ENCODE measurements at places on chromosomes 13 and 19.

- no peak for DNase-seq
Measured at GRCh38 chr13:106401081-106401480, 134.4 kb downstream of the EFNB2 start.

GRCh38 chr19:4909897-4910593, 744 bp downstream of the UHRF1 start:
- DNase-seq = peak; percentile 65

DNA sequence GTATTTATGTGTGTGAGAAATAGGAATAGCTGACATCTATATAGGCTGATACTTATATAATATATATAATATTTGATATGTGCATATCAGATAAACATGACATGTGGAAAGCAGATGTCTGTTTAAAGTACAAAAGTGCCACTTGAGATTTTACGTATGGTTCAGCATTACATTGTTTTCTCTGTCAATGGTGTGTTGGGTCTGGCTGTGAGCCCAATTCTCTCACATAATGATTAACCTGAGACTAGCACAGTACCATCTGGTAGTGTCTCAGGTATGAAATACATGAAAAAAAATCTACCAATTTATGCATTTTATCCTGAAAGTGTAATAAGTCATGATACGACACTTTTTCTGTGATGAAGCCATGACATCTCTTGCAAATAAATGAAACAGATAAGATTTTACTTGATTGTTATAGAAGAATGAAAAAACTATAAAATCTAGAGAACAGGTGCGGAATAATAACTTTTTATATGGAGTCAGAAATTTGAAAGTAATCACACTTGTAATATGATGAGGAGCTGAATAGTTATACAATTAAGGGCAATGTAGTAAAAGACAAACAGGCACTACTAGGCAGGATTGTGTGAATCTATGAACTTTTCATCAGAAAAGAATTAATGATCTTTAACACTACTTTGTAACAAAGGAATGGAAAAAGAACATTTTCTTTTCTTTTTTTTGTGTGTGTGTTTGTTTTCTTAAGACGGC, 1405.0 kb downstream of the OLFM4 start:
- no peak for DNase-seq

DNA sequence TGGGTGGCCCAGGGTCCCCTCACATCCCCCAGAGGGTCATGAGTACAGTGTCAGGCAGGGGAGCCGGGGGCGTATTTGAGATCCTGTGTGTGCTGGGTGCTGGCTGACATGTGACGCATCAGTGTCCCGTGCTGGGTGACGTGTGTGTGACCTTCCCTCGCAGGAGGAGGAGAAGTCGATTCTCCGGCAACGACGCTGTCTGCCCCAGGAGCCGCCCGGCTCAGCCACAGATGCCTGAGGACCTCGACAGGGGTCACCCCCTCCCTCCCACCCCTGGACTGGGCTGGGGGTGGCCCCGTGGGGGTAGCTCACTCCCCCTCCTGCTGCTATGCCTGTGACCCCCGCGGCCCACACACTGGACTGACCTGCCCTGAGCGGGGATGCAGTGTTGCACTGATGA, 25.8 kb downstream of the PNPLA6 start:
- no peak for DNase-seq

GRCh38 chr13:75416327-75417011, 65.5 kb downstream of the TBC1D4 start:
- no peak for DNase-seq

DNA sequence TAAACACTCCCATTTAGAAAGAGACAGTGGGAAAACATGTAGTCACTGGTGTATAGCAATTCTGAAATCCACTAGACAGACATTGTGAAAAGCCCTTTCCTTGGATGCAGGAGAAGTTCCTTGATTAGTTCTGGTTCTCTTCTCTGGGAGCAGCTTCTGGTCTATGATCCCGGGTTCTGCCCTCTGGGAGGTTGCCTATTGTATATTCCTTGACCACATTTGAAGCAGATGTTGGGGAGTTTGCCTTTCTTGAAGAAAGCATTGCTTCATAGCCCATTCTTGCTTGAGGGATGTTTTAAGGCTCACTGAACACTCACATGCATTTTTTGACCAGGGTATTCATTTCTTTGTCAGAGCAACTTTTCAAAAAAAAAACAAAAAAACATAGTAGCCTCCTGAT, 211.9 kb downstream of the NDFIP2 start:
- DNase-seq = peak; percentile 72

DNA sequence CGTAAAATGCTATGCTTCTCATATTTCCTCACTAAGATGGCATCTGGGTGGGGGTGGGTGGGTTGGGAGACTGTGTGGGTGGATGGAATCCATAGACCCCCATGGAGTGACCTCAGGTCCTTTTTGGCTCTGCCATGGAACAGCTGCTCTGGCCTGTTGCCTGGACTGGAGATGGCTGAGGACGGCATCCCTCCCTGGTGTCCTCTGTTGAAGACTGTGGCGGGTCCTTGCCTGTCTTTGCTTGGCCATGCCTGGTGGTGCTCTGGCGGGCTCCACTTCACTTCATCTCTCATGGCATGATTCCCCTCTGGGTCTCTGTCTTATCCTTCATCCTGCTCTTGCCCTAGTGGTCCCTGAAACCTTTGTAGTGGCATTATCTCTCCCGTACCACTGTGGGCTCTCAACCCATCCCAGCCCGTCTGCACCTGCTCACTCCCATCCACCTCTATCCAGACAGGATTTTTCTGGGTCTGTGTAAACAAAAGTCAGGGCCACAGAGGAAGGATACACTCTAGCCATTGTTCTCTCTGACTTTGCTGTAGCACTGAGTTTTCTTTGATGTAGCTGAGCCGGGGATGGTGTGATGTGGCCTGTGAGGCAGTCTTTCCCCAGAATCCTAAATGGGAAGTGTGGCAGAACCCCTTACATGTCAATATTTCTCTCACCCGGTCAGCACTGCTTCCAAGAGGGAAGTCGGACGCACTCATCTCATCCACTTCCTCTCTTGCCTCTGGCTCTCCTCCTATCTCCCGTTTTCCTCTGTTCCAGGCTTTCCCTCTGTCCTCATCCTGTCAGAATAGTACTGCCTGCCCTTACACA, 36.1 kb downstream of the WDFY2 start:
- no peak for DNase-seq

- no peak for DNase-seq
Measured at GRCh38 chr13:25839371-25839770, 212.4 kb downstream of the SHISA2 start.

DNA sequence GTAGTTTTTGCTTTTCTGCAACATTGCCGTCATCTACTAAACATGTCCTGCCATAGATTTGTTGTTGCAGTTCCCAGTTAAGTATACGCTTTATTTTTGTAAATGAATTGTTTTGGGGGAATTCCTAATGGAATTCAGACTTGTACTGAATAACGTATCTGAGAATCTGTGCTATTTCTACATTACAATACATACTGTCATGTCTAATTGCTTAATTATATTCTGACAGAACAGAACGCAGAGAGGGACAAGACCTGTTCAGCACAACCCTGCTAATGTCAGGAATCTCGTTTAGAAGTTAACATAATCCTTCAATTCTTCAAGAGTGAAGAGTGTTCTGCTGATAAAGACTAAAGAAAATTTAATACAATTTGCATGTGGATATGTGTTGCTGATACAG, 861.1 kb upstream of the KLHL1 start:
- no peak for DNase-seq

DNA sequence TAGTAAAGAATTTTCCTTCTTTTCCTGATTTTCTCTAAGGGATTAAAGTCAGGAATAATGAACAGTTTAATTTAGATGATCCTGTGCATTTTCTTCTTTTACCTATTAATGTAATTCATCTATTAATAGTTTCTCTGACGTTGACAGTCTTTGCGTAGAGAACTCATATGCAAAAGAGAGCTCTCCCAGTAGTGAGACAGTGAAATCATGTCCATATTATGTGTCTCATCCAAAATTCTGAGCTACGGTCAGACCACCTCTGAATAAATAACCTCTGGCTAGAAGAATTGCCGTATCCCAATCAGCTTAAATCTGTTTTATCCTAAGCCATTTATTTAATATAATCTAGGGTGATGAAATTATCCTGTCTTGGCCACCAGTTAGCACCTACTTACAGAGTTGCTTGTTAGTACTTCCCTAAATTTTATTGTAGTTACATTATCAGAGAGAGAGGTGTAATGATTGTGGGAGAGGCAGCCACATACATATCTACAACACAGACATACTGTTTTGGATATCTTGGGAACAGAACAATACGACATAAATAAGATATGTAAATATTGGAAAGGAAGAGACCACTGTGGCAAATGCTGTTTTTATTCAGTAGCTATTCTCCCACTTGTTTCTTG, 30.7 kb downstream of the PDS5B start:
- DNase-seq = no peak

DNA sequence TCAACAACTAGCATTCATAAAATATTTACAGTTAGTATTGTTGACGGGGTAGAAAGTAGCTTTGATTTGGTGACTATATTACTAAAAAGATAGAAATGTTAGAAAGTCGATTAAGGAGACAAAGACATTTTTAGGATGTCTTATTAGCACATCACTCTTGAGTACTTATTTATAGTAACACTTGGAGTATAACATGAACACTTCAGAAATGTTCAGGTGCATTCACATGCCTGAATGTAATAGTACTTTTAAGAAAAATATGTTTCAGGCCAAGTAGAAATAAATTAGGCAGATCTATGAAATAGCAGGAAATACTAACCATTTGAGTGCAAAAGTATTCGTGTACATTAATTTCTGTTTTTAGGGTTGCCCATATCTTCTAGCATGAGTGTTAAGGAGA, 70.4 kb downstream of the CDK8 start:
- DNase-seq = no peak

GRCh38 chr13:113153810-113154748, 4.4 kb upstream of the PROZ start:
- DNase-seq = peak; percentile 22

DNA sequence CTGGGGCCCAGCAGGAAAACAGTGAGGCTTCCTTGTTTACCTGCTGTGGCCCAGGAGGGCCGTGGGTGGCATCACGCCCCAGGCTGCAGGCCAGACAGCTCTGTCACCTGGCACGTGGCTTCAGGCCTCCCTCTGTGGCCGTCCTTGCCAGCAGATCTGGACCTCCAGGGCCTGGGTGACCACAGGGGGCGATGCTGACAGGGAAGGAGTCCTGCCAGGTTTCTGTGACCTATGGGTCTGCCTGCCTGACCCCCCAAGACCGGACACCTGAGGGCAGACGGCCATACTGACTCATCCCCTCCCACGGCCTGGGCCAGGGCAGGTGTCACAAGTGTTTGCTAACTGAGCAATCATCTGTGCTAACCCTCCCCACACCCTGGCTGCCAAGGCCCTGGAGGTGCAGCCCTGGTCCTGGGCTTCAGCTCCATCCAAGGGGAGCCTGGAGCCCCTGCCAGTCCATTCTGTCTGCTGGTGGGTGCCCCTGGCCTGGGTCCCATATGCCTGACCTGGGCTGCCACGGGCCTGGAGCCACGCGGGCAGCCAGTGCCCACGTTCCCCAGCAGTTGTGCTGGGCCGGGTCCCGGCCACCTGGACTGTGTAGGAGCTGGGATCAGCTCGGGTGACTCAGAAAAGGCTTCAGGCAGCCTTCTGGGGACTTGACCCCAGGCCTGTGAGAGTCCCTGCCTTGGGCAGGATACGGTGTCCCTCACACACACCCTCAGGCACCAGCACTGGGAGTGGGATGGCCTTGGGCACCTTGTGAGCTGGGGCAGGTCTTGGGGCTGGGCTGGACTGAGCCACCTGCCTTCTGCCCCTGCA, 3.7 kb downstream of the CDC34 start:
- DNase-seq = no peak

DNA sequence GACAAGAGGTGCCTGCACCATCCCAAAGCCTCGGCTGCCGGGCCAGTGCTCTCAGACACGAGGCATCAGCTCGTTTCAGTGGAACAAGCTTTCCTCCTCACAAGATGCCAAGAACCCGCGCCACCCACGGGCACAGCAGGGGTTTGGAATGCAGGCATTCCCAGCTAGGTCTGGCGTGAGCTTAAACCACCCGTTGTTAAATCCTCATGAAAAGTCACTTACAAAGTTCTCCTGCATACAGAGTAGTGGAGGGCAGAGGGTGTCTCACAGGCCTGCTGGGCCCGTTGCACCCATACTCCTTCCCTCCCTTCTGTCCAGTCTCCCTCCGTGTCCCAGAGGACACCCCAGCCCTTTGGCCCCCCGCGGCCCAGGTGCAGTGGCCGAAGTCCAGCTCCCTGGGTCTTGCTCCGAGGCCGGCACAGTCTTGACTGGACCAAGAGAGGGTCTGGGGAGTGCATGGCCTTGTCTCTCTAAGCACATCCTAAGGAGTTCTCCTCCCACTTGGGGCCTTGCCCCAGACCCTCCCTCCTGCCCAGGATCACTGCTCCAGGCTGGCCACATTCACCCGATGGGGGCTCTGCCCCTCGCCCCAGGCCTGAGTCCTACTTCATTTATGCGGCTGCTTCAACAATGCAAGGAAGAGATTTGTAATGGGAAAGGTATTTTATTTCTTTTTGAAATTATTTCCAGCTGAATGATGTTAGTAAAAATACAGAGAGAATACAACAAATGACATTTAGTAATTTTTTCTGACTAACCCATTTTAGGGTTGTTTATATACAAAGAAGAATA, 35.2 kb upstream of the GRTP1 start:
- no peak for DNase-seq

- no peak for DNase-seq
Measured at GRCh38 chr13:95588134-95588533, 35.6 kb downstream of the CLDN10 start.

- DNase-seq = no peak
Measured at GRCh38 chr13:111525320-111526118, 205.1 kb downstream of the TEX29 start.

GRCh38 chr19:18648973-18649315, 12.1 kb downstream of the KLHL26 start:
- no peak for DNase-seq

- DNase-seq = no peak
Measured at GRCh38 chr19:40990972-40991381, at the start of gene CYP2B6. CYP2B6 (plus strand) TSS chr19:40991282; CDS start chr19:40991306, 24 bp downstream.

GRCh38 chr19:16607819-16608218, 20.2 kb downstream of the MED26 start:
- DNase-seq = no peak

Measured in AG09319 (cell line).